ENCODE measurements at places on chromosomes 2 and 18.

DNA sequence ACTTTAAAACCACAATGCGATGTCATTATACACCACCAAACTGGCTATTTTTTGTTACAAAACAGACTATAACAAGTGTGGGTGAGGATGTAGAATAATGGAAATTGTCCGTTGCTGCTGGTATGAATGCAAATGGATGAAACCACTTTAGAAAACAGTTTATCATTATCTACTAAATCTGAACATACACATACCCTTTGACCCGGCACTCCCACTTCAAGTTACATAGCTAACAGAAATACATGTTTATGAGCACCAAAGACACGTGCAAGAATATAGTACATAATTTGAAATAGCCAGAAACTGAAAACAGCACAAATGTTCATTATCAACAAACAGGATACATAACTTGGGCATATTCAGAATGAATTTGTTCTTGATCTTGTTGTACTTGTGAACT is 206.4 kb upstream of the CHAC2 start:
- DNase-seq = no peak

DNA sequence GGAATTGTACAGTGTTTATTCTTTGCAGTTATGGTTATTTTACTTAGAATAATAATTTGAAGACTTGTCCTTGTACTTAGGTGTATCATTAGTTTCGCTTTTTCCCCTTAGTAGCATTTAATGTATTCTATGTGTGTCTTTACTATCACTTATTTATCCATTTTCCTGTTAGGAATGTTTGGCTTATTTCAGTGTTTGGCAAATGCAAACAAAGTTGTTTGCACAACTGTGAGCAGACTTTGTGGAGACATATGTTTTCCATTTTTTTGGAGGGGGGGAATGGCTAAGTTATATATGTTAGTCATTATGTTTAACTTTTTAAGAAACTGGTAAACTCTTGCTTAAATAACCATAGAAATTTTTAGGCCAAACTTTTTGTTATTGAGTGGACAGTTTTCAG is 447.7 kb downstream of the SOX11 start:
- no peak for DNase-seq

- DNase-seq = peak; percentile 37
Observed at GRCh38 chr2:177489719-177490301, 97.2 kb downstream of the AGPS start.

DNA sequence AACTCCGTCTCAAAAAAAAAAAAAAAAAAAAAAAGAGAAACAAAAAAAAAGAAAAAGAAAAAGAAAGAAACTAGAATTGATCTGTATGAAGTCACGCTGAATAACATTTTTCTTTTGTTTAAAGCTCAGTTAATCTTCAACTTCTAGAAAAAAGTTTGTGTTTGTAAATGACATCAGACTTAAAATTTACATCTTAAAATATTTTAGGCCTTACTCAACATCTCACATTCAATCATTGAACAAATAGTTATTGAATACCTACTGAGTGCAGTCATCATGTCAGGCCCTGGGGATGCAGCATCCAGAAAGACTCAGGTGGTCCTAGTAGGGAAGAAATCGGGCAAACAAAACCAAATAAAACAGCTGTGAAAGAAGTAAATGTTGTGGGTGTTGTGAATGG is 292.3 kb upstream of the FANCL start:
- DNase-seq = no peak

GRCh38 chr2:26175466-26176278 is 2.8 kb downstream of the GAREM2 start:
- no peak for DNase-seq

DNA sequence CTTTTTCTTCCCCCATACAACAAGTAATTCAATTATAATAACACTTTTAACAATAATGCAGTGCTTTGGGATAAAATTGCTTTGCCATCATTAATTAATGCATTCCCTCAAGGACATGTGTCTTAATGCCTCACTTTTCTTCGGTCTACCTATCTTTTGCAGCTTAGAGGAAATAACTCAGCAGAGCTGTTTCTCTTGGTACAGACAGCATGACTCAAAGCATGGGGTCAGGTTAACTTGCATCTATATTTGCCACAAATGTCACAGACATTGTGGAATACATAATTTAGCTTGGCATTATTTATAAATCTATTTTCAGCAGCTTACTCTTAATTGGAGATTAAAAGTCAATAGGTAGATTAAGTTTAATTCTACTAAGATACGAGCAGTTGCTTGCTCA is 376.1 kb upstream of the CNTNAP5 start:
- no peak for DNase-seq

DNA sequence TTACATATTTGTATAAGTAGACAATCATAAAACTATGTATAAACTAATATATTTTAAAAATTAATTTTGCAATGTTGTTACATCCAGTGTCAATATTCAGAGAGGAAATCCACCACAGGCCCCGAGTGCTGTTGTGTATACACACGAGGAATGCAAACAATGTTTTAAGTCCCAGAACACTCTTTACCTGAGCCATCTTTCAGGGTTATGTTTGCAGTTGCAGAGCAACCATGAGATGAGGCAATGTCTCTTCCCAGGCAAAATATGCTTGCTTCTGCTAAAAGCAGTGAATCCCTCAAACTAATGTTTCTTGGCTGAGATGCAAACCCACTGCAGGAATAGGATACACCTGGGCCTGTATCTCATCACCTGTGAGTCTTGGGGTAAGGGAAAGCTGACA is 91.3 kb downstream of the ASXL2 start:
- DNase-seq = no peak

DNA sequence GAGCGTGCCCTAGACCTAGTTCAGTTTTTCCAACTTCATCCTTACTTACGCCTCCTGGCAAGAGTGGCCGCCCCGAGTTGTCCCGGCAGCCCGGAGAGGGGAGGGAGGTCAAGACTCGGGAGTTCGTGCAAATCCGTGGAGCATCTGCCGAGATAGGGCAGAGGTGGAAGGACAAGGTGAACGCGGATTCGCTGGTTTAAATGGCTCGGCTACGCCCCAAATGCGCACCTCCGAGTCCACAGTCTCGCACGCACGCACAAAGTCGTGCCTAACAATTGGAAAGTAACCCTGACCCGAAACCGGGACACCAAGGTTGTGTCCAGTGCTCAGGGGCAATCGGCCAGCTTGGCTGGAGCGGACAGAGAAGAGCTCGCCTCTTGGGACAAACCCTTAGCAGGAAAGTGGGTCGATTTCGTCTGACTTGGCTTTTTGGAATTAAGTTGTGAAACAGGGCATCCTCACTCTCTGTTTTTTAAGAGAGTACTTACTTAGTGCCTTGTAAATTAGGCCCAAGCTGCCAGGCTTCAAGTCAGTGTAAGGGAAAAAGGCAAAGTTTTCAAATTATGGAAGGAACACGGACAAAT is 726 bp upstream of the SS18 start:
- no peak for DNase-seq

GRCh38 chr18:75760208-75760607 is 332.7 kb upstream of the SMIM21 start:
- DNase-seq = no peak

DNA sequence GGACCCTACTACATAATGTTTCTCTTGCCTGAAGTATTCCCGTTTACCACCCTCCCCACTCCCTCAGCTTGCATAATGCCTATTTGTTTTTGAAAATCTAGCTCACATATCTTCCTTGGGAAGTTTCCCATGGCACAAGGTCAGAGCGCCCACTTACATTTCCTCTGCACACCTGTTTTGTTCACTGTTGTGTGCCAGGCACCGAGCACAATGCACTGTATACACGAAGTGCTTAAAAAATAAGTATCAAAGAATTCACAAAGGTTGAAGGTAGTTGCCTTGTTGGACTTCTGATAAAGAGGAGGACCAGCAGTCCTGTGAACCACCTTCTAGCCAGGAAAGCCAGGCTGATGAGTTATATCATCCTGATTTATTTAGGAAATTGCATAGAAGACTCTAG is 16.8 kb upstream of the RHOB start:
- DNase-seq = no peak

DNA sequence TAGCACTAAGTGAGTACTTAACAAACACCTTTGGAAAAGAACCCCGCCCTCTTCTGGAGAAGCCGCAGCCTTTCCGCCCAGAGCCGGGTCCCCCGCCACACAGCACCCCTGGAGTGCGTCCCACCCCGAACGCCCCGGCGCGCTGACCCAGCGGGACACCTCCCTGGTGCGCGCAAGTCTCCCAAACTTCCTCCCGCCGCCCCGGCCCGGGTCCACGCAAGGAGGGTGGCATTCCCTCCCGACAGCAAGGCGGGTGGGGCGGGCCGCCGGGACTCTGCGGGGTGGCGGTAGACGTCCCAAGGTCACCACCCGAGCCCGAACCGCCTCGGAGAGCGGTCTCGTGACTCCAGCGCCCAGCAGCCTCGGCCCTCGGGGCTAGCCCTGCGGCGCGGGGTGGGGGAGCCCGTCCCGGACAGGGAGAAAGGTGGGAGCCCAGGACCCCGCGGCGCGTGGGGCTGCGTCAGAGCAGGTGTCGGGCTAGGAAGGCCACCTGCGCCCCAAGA is 598 bp downstream of the CCDC93 start:
- peak; percentile 77 for DNase-seq

- DNase-seq = no peak
Observed at GRCh38 chr2:224457408-224458096, 55.6 kb upstream of the FAM124B start.

DNA sequence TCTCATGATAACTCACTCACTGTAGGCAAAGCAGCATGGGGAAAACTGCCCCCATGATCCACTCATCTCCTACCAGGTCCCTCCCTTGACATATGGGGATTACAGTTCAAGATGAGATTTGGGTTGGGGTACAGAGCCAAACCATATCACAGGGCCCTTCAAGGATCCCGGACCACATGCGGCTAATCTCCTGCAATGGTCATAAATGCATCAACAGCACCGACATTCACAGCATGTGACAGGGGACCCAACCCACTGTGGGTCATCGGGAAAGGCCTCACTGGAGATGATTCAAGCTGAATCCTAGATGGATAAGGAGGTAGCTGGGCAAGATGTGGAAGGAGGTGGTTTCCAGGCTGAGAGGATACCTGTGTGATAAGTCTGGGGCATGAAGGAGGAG is 129.4 kb downstream of the MYO5B start:
- DNase-seq = no peak

DNA sequence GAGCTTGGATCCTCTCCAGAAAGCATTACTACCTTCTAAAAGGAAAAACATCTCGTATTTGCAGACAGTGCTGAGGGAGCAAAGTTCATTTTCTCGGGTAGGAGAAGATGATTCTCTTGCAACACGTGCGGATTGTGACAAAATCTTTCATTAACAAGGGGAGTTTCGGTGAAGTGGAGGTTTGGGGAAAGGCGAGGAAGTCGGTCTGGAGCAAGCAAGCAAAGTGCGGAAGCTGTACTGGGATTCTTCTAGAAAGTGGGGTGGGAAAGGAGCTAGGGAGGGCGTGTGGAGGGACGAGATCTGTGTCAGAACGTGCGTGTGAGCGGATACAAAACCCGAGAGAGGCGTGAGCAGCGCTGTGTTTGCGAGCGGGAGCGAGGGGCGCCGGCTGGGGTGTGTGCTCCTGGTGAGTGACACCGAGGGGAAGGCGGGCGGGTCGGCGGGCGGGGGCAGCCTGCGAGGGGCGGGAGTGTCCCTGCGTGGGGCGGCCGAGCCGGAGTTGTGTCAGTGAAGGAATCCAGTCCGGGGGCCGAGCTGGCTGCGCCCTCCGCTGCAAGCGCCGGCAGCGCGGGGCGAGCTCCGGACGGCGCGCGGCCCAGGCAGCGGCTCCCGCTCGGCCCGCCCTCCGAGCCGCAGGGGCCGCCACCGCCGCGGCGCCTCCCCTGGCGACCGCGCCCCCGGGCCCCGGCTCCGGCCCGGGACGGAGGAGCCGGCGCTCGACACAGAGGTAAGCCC is at the start of gene SPATS2L:
TSS of gene SPATS2L (plus strand) at position 498 of the 735 bp plus-strand sequence. CDS start 82,552 bp downstream, outside the sequence.
- DNase-seq = peak; percentile 86

DNA sequence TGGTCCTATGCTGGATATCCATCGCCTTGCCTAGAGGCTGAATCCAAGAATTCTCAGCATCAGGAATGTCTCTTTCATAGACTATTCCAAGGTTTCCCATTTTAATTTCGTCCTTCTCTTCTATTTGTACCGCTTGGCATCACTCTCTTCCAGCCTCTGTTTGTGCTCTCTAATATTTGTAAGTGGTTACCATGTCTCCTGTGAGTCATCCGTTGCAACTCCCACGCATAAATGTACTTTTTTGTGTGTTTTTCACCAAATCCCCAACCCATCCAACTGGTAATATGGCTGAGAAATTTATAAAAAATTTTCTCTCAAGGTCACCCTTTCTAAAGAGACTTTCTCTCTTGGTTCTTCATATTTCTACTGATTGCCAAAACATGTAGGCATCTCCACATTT is 21.8 kb downstream of the COLEC12 start:
- no peak for DNase-seq

- peak; percentile 13 for DNase-seq
Observed at GRCh38 chr2:149561309-149561926, 26.2 kb downstream of the MMADHC start.

DNA sequence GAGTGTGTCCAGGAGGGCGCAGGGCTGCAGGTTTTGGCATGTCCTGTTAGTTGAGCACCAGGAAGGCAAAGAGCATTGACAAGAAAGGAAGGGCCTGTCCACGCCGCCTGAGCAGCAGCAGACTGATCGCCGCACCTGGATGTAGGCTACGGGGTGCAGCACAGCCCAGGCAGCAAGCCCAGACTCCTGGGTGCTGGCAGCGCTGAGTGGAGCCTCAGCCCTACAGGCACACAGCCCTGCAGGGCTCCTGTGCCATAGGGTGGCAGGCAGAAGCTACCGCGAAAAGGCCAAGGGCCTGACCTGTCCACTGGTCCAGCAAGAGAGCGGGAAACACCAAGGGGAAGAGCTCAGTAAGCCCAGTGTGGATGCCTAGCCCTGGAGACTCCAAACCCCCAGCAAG is 198.0 kb downstream of the HDAC4 start:
- DNase-seq = no peak

DNA sequence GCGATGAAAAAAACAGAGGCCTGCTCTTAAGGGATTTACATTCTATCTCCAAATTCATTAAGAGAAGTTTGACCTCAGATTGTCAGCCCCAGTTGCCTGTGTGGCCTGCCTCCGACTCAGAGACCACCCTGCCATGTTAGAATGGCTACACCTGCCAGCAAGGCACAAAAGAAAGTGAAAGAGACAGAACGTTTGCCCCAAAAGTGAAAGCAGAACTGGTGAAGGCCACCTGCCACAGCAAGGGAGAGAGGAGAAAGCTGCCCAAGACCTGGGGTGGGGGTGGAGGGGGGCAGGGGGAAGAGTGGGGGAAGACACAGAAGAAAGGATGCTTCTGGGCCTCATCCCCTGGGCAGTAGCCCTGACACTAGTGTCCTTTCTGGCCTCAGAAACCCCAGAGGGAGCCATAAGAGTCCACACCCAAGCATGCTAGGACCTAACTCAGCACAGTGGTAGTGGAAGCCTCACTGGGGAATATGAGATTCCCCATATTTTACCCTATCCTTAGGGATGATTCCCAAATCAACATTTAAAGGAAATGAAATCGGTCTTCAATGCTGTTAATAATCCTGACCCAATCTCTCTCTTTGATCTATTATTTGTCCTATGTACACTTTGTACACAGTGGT is 389.7 kb downstream of the TXNL1 start:
- no peak for DNase-seq

- DNase-seq = no peak
Observed at GRCh38 chr2:45963816-45964215, 312.3 kb downstream of the PRKCE start.

Measured in AG20443 (cell line).